ENCODE measurements at places on chromosomes 1 and 21.

DNA sequence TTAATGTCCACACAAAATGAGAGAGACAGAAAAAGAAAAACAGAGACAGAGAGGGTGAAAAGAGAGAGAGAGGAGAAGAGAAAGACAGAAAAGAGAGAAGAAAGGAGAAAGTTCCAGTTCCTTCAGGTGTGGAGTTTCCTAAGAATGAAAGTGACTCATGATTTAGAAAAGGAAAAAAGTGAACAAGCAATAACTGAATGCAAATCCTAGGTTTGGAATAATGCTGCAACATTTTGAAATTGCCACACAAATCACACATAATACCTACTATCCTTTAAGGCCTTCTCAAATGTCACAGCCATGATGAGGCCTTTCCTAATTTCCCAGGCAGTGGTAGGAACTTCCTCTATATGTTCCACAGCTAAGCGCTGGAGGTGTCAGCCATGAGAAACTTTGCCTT lies 31.5 kb upstream of the XPR1 start:
- no peak for DNase-seq

- no peak for DNase-seq
These were observed 7.5 kb upstream of the DPH2 start for GRCh38 chr1:43962324-43962723.

GRCh38 chr21:34845521-34846451 lies 177.0 kb downstream of the CLIC6 start:
- peak; percentile 23 for DNase-seq

- no peak for DNase-seq
These were observed 135.9 kb upstream of the KCNK2 start for GRCh38 chr1:214946615-214947014.

DNA sequence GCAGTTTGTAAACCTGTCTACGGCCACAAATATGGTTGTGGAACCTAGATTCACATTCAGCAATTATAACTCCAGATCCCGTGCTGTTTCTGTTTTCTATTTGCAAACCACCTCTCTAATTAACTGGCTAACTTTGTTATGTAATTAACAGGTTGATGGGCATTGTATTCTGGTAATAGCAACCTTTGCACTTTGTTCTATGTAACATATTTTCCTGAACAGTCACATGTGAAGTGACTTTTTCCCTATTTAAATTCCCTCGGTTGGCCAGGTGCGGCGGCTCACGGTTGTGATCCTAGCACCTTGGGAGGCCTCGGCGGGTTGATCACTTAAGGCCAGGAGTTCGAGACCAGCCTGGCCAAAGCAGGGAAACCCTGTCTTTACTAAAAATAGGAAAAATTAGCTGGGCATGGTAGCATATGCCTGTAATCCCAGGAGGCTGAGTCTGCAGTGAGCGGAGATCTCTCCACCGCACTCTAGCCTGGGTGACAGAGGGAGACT lies 1.4 kb downstream of the ACADM start:
- no peak for DNase-seq

- no peak for DNase-seq
These were observed 114.6 kb downstream of the KAZN start for GRCh38 chr1:14713077-14713476.

DNA sequence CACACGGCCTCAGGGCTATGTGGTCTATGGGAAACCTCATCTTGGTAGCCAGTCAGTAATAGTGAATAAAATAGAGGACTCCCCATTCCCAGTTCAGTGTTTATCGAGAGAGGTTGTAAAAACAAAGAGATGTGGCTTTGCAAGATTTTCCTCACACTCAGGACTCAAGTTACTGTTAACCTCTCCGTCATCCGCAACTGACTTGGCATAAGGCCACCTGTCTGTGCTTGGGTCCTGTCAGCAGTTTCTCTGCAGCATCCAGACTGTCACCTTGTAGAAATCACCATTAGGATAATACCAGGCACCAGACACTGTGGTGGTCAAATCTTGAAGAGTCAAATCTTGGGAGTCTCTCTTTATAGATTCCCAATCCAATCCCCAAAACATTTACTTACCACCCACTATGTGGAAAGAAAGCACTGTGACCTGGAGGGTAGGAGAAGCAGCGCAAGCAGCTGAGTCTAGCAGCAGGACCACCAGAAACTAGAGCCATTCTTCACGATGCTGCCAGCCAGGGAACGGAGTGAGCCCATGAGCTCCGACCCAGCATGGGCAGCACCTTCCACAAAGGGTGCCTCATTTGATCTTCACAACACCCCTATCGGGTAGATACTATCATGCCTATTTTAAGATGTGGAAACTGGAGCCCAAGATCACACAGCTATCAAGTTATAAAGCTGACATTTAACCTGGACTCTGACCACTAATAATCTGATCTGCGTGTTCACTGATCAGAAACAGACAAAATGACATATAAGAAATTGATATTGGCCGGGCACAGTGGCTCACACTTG lies 5.6 kb upstream of the GPR25 start:
- DNase-seq: no peak

DNA sequence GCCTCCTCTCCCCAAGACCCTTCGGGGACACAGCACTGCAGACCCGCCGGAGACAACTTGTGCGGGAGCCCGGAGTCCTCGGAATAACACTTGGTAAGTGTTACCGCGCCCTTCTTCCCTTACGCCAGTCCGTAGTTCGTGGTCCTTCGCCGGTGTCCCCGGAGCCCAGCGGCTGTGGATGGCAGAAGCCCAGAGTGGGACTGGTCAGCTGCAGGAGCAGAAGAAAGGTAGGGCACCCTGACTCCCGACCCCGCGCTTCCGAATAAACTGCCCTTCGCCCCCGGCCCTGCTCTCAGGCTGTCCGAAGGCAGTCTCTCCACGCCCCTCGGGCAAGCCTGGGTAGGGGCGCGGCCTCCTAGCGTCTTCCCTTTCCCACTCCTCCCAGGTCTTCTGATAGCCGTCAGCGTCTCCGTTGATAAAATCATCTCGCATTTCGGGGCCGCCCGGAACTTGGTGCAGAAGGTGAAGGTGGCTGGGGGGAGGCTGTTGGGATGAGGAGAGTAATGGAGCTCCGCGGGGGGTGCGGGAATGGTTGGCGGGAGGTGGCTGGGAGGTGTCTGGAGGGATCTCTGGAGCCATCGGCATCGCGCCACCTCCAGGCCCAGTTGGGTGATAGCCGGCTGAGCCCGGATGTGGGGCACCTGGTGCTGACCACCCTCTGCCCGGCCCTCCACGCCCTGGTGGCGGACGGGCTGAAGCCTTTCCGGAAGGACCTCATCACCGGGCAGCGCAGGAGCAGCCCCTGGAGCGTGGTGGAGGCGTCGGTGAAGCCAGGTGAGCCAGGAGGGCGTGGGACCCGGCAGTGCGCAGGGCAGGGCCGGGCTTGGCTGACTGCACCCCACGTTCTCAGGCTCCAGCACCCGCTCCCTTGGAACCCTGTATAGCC lies 4.3 kb downstream of the RUSC1 start:
- DNase-seq: peak; percentile 65

GRCh38 chr1:117284399-117285215 lies 73.9 kb upstream of the VTCN1 start:
- DNase-seq: peak; percentile 70

DNA sequence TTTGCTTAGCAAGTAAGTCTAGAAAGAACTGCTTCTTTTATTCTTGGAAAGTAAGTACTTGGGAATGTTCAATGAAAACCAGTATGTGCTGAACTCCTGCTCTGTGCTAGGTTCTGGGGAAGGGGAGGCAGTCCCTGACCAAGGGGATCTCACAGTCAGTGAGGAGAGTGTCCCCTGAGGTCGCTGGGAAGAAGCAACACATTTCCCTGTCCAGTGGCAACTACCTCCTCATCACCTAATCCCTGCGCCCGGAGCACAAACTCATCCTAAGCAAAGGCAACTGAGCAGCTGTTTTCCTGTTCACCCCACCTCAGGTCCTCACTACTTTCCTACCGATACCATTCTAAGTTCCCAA lies 61.7 kb upstream of the ANGPTL1 start:
- DNase-seq: no peak

GRCh38 chr1:232435729-232436128 lies 194.2 kb downstream of the SIPA1L2 start:
- no peak for DNase-seq

GRCh38 chr1:181076852-181077251 lies 11.6 kb upstream of the IER5 start:
- DNase-seq: no peak

GRCh38 chr1:48726139-48726538 lies 50.6 kb downstream of the BEND5 start:
- DNase-seq: no peak

DNA sequence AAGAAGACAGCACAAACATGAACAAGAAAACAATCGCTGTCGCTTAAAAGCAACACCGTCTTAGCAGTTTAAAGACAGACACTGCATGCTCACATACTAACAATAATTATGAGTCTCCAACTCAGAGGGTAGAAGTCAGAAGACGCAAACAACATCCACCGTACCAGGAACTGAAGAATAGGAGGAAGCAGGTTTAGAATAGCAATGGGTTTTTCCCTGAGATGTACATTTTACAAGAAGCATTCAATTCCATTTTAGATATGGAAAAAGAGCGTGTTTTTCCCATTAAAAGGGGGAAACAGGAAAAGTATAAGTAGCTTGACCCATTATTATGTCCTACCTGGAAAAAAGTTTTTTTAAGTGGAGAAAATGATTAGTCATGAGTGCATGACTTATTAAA lies 34.5 kb upstream of the KCNE1 start:
- no peak for DNase-seq

DNA sequence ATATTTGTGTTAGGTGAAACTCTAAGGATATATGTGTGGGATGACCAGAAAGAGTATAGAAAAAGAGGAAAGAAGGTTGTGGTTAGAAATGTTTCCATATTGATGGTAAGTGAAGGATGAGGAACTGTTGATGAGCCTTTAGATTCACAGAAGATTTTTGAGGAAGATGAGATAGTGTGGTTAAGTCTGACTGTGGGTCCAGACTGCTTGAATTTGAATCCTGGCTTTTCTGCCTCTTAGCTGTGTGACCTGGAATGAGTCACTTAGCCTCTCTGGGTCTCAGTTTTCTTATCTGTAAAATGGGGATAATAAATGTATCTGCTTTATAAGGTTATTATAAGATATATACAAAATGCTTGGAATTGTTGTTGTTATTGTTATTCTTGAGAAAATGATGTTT lies 27.5 kb downstream of the RGL1 start:
- no peak for DNase-seq

- no peak for DNase-seq
These were observed 19.6 kb downstream of the TMCC2 start for GRCh38 chr1:205247130-205247921.

DNA sequence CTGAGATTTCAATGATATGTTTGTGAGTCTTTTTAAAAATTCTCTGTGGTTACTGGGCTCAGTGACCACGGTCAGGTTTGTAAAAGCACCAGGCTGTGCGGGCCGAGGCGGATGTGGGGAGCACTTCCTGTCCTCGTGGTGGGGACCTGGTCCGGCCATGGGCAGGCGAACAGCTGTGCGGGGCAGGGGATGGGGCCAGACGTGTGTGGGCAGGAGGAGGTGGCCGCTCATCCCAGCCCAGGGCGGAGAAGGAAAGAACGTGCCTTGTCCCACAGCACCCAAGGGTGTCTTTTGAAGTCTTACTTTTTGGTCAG lies 5.2 kb upstream of the OXCT2 start:
- no peak for DNase-seq

- no peak for DNase-seq
These were observed 6.1 kb upstream of the NTPCR start for GRCh38 chr1:232944347-232944746.

GRCh38 chr1:171081763-171082201 lies 8.9 kb upstream of the FMO3 start:
- DNase-seq: no peak

GRCh38 chr1:29828526-29829447 lies 592.5 kb downstream of the PTPRU start:
- no peak for DNase-seq

DNA sequence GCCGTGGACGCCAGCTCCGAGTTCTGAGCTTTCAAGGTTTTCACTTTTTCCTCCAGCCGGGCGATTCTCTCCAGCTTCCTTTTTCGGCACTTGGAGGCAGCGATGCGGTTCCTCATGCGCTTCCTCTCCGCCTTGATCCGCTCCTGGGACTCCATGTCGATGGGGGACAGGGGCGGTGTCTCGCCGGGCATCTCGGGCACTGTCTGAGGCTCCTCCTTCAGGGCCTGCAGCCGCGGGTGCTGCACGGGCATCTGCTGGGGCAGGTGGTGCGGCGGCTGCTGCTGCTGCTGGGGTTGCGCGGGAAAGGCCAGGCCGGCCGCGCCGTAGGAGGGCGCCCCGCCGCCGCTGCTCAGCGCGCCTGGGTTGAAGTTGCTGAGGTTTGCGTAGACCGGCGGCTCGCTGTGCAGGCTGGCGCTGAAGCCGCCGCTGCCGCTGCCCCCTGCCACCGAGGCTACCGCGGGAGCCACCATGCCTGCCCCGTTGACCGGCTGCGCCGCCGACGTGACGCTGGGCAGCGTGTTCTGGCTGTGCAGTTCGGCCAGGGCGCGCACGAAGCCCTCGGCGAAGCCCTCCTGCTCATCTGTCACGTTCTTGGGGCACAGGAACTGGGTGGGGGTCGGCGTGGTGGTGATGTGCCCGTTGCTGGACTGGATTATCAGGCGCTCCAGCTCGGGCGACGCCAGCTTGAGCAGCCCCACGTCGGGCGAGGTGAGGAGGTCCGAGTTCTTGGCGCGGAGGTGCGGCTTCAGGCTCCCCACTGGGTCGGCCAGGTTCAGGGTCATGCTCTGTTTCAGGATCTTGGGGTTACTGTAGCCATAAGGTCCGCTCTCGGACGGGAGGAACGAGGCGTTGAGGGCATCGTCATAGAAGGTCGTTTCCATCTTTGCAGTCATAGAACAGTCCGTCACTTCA lies 1.4 kb downstream of the JUN start:
- no peak for DNase-seq

GRCh38 chr1:50279622-50280330 lies 143.5 kb downstream of the DMRTA2 start:
- peak; percentile 9 for DNase-seq

DNA sequence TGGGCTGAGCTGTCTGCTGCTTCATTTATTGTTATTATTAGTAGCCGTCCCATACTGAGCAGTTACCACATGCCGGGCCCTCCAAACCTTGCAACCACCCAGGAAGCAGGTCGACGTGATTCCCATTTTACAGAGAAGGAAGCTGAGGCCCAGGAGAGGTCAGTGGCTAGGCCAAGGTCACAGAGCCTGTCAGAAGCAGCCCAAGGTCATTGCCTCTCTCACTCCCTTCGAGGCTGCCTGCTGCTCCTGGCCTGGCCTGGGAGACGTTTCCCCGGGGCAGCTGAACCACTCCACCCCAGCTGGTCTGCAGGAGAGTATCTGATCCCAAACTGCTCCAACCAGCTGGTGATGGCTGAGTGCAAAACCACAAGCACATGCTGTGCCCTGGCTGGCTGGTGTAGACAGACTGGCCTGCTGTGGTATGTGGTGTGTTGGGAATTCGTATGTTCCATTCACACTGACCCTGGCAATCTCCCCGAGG lies 6.5 kb downstream of the PADI4 start:
- DNase-seq: no peak

- no peak for DNase-seq
These were observed 40.5 kb downstream of the EPHB2 start for GRCh38 chr1:22751124-22751531.

- no peak for DNase-seq
These were observed 62.8 kb downstream of the NRIP1 start for GRCh38 chr21:15001857-15002606.

GRCh38 chr1:115317101-115318012 lies 20.7 kb downstream of the NGF start:
- no peak for DNase-seq

- DNase-seq: peak; percentile 76
These were observed 391.6 kb upstream of the VAMP3 start for GRCh38 chr1:7379441-7379971.

- no peak for DNase-seq
These were observed 3.5 kb downstream of the ERRFI1 start for GRCh38 chr1:8022395-8023286.

- DNase-seq: no peak
These were observed 5.9 kb upstream of the GRIK3 start for GRCh38 chr1:37040261-37040660.
